ENCODE measurements at places on chromosomes 5 and 9. TPM values are rescaled to one million over a fixed set of nuclear protein-coding genes. Genes with fewer than 3 reads are reported as not detected.

DNA sequence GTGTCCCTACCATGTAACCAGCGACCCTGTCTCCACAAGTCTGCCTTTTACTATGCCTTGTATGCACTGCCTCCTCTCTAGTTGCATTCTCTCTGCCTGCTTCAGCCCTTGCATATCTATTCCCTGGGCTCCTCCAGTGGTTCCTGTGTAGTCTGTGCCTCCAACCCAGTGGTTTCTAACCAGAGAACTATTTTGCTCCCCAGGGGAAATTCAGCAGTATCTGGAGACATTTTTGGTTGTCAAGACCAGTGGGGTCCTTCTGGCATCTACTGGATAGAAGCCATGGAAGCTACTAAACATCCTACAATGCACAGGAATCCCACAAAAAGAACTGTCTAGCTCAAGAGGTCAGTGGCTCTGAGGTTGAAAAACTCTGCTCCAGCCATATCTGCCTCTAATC is 224.1 kb upstream of the RASEF start:
- no peaks in the 10 kb centered on the region for H3K36me3 ChIP-seq
- no peak for DNase-seq
- no peak overlapping the region for H3K27ac ChIP-seq
- H3K27me3 ChIP-seq = no peaks in the 10 kb centered on the region

- no peak for DNase-seq
- H3K4me1 ChIP-seq = no peaks in the 10 kb centered on the region
- H3K27me3 ChIP-seq = peaks cover 7% of the 10 kb centered on the region
- no peak overlapping the region for H3K27ac ChIP-seq
Measured at GRCh38 chr5:156446526-156446925, 119.6 kb downstream of the SGCD start.

DNA sequence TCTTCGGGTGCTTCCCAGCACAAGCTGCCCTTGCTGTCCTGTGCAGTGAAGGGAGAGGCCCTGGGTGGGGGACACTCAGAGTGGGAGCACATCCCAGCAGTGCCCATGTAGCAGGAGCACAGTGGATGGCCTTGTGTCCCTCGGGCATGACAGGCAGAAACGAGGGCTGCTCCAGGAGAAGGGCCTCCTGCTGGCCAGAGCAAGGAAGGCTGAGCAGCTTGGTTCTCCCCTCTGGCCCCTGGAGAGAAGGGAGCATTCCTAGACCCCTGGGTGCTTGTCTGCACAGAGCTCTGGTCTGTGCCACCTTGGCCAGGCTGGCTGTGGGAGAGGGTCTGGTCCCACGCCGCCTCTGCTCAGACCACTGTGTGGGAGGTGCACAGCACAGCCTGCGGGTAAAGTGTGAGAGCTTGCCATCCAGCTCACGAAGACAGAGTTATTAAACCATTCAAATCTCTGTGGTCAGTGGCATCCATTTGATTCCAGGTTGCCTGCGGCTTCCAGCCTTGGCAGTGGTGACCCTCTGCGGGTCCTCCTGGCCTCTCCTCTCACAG is 18.3 kb downstream of the FBXW5 start:
- H3K27ac ChIP-seq = no peak overlapping the region
- H3K27me3 ChIP-seq = no peaks in the 10 kb centered on the region
- DNase-seq = no peak
- H3K4me1 ChIP-seq = peaks cover 4% of the 10 kb centered on the region
- H3K4me3 ChIP-seq = no peak overlapping the region

- H3K27ac ChIP-seq = no peak overlapping the region
- no peak for DNase-seq
- peaks cover 2% of the 10 kb centered on the region for H3K27me3 ChIP-seq
- peaks cover 35% of the 10 kb centered on the region for H3K4me1 ChIP-seq
- no peak overlapping the region for H3K4me3 ChIP-seq
- no peaks in the 10 kb centered on the region for H3K36me3 ChIP-seq
Measured at GRCh38 chr5:998246-999031, 10.2 kb upstream of the NKD2 start.

- no peaks in the 10 kb centered on the region for H3K4me1 ChIP-seq
- H3K27me3 ChIP-seq = no peaks in the 10 kb centered on the region
Measured at GRCh38 chr9:92528522-92528849, 7.3 kb downstream of the ECM2 start.

GRCh38 chr9:27671636-27672035 is 98.4 kb upstream of the C9orf72 start:
- no peak overlapping the region for H3K27ac ChIP-seq
- H3K4me3 ChIP-seq = no peak overlapping the region
- no peaks in the 10 kb centered on the region for H3K36me3 ChIP-seq
- DNase-seq = no peak
- peaks cover 1% of the 10 kb centered on the region for H3K27me3 ChIP-seq

DNA sequence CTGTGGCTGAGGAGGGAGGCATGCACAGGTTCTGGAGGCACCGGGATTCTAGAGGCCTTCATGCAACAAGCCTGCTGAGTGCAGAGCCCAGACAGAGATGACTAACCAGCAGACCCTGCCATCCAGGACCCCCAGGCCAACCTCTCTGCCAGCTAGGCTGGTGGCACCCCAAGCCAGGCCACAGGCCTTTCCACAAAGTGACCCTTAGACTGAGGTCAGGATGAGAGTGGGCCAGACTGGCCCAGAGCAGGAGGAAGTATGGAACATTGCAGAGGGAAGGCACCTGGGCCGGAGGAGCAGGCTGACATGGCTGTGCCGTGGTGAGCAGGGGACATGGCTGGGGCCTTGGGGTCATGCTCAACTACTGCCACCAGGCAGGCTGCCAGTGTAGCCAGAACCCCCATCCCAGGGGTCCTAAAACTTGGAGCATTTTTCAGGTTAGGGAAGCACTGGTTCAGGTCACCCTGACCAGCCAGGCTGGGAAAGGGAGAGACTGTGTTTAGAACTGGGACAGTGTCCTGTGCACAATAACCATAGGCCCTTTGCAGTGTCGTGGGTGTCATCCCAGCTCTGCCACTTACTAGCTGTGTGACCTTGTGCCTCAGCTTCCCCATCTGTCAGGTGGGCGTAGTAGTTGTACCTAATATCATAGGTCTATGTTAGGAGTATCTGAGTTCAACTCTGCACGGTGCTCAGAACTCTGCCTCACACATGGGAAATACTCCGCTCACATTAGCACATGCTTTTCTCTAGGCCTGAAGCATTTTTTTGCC is 17.3 kb downstream of the TCF7 start:
- peaks cover 16% of the 10 kb centered on the region for H3K27me3 ChIP-seq
- H3K4me3 ChIP-seq = peak overlapping the region; percentile 27
- H3K36me3 ChIP-seq = peaks cover 63% of the 10 kb centered on the region
- peaks cover 58% of the 10 kb centered on the region for H3K4me1 ChIP-seq
- H3K27ac ChIP-seq = peak overlapping the region; percentile 79
- DNase-seq = no peak

DNA sequence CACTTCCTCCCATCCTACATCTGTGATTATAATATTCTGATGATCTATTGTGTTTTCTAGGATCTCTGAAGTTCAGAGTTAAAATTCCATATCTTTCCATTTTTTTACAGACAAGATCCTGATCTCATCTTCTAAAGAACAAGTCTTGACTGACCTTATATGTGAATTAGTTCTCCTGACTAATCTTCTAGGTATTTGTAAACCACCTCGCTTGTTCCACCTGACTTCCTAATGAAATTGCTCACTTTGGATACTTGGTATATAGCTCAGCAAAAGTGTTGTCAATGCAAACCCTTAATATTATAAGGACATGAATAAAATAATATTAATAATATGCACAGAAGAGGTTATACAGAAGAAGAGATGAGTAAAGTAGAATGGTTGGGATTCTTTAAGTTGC is 68.2 kb upstream of the NR4A3 start:
- no peaks in the 10 kb centered on the region for H3K4me1 ChIP-seq
- no peak for DNase-seq
- no peaks in the 10 kb centered on the region for H3K36me3 ChIP-seq
- H3K4me3 ChIP-seq = no peak overlapping the region

DNA sequence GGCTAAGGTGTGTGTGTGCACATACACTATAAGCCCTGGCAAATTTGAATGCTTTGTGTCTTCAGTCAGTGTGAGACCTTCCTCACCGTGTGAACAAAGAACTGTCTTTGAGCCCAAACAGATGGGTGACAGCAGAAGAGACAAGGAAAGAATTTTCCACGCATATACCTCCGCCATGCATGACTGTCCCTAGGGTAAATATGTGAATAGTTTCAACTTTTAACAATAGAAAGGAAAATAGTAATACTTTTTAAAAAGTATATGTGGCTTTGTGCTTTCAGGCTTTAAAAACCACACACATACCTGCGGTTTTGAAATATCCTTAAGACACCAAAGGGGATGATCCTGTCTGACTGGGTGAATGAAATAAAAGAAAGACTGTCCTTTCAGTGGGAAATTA is 438.6 kb upstream of the MPDZ start:
- no peak for DNase-seq
- H3K36me3 ChIP-seq = no peaks in the 10 kb centered on the region
- no peaks in the 10 kb centered on the region for H3K27me3 ChIP-seq
- H3K27ac ChIP-seq = no peak overlapping the region

- H3K27me3 ChIP-seq = peaks cover 41% of the 10 kb centered on the region
- H3K4me3 ChIP-seq = no peak overlapping the region
- peaks cover 2% of the 10 kb centered on the region for H3K4me1 ChIP-seq
Measured at GRCh38 chr5:124746916-124747790, 714 bp upstream of the ZNF608 start.

DNA sequence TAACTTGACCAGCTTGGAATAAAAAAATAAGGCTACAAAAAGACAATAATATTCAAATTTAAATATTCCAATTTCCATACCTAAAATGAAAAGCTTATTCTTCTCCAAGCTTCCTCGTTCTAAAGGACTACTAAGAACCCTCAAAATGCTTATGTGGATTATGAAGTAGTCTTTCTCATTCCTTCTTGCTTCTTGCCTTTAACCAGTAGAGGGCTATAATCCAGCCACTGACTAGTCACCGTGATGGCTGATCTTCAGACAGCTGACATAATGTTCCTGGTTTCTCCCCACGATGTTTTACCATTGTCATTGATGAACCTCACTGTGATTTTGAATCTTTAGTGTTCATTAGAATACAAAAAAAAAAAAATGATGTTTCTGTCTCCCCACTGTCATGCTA is 515.3 kb downstream of the TLE1 start:
- no peaks in the 10 kb centered on the region for H3K4me1 ChIP-seq
- no peaks in the 10 kb centered on the region for H3K27me3 ChIP-seq
- no peak for DNase-seq
- H3K4me3 ChIP-seq = no peak overlapping the region
- H3K36me3 ChIP-seq = no peaks in the 10 kb centered on the region
- H3K27ac ChIP-seq = no peak overlapping the region

- H3K4me1 ChIP-seq = no peaks in the 10 kb centered on the region
- H3K4me3 ChIP-seq = no peak overlapping the region
- no peak for DNase-seq
- H3K27ac ChIP-seq = no peak overlapping the region
- no peaks in the 10 kb centered on the region for H3K36me3 ChIP-seq
Measured at GRCh38 chr5:30436691-30437090, 756.8 kb upstream of the CDH6 start.

DNA sequence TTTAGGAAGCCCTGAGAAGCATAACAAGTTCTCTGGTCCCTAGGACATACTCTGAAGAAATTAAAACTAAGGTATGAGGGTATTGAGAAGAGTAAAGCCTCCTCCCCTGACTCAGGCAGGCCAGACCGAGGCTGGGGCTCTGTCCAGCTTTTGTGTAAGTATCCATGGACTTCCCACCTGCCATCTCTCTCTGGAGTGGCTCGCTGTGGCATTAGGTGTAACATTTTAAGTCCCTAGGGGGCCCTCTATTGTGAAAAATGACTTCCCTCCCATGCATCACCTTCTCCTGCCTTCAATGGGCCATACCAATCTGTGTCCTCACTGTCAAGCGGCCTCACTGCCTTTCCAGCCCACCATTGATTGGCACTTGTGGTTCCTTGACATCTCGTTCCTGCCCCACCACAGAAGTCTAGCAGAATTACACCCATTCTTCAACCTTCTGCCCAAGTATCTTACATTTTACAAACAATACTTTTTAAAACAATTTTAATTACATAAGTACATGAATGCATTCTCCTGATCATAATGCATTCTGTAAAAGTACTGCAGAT is 205.5 kb downstream of the SLIT3 start:
- H3K4me1 ChIP-seq = no peaks in the 10 kb centered on the region
- peaks cover 2% of the 10 kb centered on the region for H3K27me3 ChIP-seq
- H3K36me3 ChIP-seq = no peaks in the 10 kb centered on the region
- no peak for DNase-seq
- no peak overlapping the region for H3K4me3 ChIP-seq

The AIF1L gene
- 0.55 TPM for total RNA-seq

The GFI1B gene
- not detected for total RNA-seq

The CARTPT gene
- not detected for total RNA-seq

The DMGDH gene
- 0.41 TPM for total RNA-seq

The SUB1 gene
- 404 TPM for total RNA-seq

The SLC6A18 gene
- not detected for total RNA-seq

The QRFP gene
- total RNA-seq = not detected

The IFNA21 gene
- not detected for total RNA-seq

All from activated T-helper 2 cell treated with anti-CD3 and anti-CD28 coated beads, Interferon-gamma antibody, Interleukin-2, Interleukin-4, amounts not matched to agents 10 μg/mL and 5 μg/mL and 100 μg/mL, durations not matched to agents 14 hours and 24 hours and 36 hours (primary cell).